Chondrocyte (in vitro differentiated cells): ENCODE measurements at places on chromosomes 7 and 10.

GRCh38 chr7:33666531-33666930 lies 238.8 kb upstream of the BMPER start:
- DNase-seq, result no peak

GRCh38 chr7:41134300-41135255 lies 568.3 kb downstream of the INHBA start:
- no peak for DNase-seq

GRCh38 chr7:44959433-44959951 lies 19.3 kb downstream of the MYO1G start:
- peak; percentile 20 for DNase-seq

DNA sequence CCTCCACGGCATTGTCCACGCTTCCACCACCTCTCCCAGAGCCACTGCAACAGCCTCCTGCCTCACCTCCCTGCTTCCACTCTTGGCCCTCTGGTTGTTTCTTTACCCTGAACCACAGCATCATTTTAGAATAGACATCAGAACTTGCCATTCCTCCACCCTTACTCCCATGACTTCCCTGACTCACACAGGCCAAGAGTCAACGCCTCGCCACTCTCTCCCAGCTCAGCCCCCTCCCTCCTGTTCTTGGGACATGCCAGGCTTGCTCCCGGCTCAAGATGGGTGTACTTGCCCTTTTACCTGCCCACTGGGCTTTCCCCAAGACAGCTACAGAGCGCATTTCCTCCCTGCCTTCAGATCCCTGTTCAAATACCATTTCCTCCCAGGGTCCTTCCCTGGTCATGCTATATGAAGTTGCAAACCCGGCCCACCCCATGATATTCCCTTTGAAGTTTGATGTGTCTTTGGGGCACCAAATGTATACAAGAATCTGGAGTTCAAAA lies 429.1 kb downstream of the RPS24 start:
- peak; percentile 36 for DNase-seq
